ENCODE measurements at places on chromosomes 1 and 21. TPM values are rescaled to one million over a fixed set of nuclear protein-coding genes. Genes with fewer than 3 reads are reported as not detected.

GRCh38 chr1:61523229-61523628, 201.7 kb downstream of the TM2D1 start:
- no peak for DNase-seq

GRCh38 chr1:1398677-1399186, 403 bp downstream of the CCNL2 start:
- DNase-seq: no peak

GRCh38 chr1:31699341-31699891, 4.4 kb downstream of the COL16A1 start:
- no peak for DNase-seq

DNA sequence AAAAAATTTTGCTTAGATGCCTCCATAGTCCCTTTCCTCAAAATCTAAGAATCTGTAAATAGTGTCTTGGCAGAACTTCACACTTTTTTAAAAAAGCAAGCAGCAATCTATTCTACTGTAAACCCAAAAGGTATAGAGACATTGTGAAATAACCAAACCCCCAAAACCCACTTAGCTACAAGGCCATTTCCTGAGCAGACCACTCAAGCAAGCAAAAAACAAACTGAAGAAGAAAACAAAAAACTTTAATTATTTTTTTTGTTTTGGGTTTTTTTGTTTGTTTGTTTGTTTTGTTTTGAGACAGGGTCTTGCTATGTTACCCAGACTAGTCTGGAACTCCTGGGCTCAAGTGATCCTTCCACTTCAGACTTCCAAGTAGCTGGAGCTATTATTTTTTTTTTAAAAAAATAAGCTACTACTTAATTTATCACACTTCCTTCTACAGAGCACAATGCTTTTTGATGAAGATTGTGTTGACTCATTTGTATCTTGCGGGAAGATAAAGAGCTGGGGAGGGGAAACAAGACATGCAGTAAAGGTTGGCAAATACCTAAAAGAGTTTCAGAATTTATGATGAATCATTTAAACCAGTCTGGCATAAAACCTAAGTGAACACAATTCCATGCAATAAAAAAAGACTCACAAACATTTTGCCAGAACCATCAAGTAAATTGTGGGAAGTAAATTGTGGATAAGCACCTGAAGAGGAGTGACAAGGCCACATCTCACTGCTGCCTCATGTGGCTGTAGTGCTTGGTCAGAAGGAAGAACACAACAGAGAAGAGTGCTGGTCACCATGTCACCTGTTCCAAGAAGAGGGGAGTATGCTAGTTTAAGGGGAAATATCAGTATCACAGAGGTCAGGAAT, 2.7 kb upstream of the PTPN22 start:
- no peak for DNase-seq

DNA sequence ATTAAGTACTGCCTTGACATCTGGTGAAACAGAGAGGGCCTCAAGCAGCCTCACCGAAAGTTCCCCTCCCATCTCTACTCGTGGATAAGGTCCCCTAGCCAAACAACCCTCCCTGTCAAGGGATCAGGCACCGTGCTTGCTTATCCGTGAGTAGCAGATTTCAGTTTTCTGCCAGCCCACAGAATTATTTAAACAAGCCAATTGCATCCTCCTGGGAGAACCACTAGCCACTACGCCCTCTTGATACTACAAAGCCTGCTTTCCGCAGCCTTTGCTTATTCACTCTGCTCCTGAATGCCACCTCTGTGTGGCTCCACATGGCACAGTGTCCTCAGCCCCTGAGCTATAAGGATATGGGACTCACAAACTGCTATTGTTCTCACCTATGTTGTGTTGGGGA, 5.9 kb upstream of the TFF2 start:
- DNase-seq: no peak

DNA sequence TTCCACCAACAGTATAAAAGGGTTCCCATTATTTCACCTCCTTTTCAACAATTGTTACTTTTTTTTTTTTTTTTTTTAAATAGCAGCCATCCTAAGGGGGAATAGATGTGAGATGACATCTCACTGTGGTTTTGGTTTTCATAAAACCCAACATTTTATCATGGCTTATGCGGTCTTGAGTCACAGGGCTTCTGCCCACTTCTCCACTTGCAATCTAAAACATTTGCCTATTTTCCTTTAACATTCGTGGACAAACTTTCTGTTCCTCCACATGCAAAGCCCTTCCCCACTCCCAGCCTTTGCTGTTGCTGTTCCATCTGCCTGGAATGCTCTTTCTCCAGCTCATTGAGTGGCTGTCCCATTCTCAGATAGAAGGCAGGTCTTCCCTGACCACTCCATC, 239.7 kb upstream of the KCNK2 start:
- DNase-seq: no peak

GRCh38 chr1:66298464-66298863, 235.5 kb upstream of the SGIP1 start:
- DNase-seq: no peak

GRCh38 chr1:111213412-111213811, 13.0 kb upstream of the DENND2D start:
- DNase-seq: no peak

DNA sequence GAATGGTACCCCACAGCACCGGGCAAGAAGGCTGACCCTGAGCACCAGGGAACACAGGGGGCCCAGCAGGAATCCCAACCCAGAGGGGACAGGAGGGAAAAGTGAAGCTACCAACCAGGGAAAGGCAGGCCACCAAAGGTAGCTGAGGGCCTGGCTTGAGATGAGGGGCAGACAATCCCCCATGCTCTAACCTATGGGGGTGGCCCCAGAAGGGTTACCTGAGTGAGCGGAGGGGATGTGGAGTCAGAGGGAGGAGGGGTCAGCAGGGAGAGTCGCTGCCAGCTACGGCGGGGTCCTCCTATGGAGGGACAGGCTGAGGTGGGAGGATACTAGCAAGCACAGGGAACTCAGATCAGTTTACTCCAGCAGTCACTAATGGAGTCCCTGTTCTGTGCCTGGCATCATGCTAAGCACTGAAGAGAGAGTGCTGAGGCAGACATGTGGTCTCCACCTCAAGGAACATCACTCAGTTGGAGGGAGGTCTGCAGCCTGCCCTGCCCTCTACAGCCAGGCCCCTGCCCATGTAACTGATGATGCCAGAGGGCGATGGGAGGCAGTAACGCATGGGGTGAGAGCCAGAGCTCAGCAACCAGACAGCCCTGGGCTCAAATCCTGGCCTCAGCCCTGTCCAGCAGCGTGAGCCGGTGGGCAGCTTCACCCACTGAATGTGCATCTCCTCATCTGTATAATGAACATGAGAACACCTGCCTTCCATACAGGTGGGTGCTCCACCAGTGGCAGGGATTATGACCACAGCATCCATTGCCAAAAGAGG, 21.3 kb downstream of the CYB5RL start:
- DNase-seq: no peak

Gene GALNT2
- total RNA-seq: 54.3 TPM

Gene TAGLN2
- total RNA-seq: 531 TPM

Gene TMPRSS3
- total RNA-seq: not detected

Gene SYTL1
- total RNA-seq: 11.2 TPM

Gene SPATA6
- 1.8 TPM for total RNA-seq
